Large intestine (tissue), 12 donors: ENCODE measurements at places on chromosomes 7 and 10. TPM values are rescaled to one million over a fixed set of nuclear protein-coding genes. Genes with fewer than 3 reads are reported as not detected.

Gene RBP4
- polyA plus RNA-seq: 33.9 TPM

Gene ASB13
- 29.9 TPM for polyA plus RNA-seq

Gene RARRES2
- polyA plus RNA-seq: 58.2 TPM

- no peaks in the 10 kb centered on the region for H3K27me3 ChIP-seq
- no peaks in the 10 kb centered on the region for H3K36me3 ChIP-seq
- H3K27ac ChIP-seq: no peak overlapping the region
- no peak overlapping the region for H3K4me3 ChIP-seq
- H3K4me1 ChIP-seq: no peaks in the 10 kb centered on the region
Observed at GRCh38 chr7:91916051-91916440, 24.6 kb upstream of the AKAP9 start.

DNA sequence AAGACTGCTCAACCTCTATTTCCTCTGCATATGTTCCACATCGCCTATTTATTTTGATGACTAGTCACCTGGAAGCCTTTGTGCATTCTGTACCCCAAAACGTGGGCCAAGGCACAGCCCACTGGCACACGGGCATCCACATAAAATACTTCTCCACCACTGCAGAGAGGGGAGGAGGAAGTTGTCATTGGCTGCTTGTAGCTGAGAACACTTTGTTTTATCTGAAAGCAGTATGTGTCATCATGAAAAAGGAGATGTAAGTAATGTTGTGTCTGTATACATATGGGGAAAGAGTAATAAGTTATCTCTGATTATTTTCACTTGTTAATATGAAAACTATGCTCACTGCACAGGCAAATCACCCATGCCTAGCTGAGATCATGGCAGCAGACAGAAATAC, 48.2 kb upstream of the AMPH start:
- no peaks in the 10 kb centered on the region for H3K27me3 ChIP-seq
- DNase-seq: no peak
- no peaks in the 10 kb centered on the region for H3K36me3 ChIP-seq
- H3K27ac ChIP-seq: no peak overlapping the region
- no peak overlapping the region for H3K4me3 ChIP-seq
